Activated gamma-delta T cell treated with anti-CD3 and anti-CD28 coated beads, Interleukin-2, amount 50 U/mL, for 16 hours (primary cell): ENCODE measurements at places on chromosomes 7 and 10.

DNA sequence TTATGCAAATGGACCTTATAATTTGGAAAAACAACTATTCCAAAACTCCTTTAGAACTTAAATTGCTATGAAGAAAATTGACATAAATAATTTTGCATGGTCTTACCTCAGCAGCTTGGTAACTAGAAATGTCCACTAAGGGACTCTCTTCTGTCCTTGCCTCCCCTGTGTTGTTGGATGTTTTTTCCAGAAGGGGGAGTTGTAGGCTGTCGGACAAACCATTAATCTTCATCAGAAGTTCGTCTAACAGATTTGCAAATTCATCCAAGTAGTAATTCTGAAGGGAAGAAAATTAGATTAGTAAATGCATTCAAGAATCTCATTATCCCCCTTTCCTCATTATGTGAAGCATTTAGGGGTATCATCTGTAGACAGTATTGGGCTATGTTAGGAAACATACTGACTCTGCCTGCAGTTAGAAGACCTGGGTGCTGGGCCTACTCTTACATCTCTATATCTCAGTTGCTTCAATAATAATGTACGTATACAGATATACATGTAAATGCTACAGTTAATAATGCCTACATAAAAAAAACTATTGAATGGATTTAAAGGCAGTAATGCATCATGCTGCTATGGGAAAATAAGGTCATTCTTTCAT is 155.6 kb downstream of the PKD1L1 start:
- no peak for DNase-seq

DNA sequence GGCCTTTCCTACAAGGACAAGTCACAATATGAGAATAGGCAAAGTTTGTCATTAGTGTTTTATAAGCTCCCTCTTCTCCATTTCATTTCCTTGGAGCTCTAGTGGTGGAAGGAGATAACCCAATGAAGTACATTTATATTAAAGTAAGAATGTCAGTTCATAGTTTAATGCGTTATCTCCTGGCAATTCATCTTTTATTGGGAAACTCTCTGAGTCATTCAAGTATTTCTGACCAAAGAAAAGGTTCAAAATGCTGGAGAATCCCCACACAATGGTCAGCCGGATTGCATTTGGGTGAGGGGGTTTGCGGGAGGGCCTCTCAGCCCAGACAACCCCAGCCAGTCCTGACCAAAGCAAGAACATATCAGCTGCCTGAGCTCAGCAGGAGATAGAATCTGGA is 321.5 kb upstream of the NRP1 start:
- no peak for DNase-seq

GRCh38 chr10:71467569-71468362 is 71.0 kb downstream of the CDH23 start:
- no peak for DNase-seq

DNA sequence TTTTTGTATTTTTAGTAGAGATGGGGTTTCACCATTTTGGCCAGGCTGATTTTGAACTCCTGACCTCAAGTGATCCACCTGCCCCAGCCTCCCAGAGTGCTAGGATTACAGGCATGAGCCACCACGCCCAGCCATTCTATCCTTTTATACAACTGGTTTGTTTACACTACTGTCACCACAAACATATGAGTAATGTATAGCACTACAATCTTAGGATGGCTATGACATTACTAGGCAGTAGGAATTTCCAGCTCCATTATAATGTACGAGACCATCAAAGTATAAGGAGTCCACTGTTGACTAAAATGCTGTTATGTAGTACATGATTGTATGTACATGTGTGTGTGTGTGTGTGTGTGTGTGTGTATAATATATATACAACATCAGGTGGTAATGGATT is 1126.1 kb upstream of the LRRN3 start:
- no peak for DNase-seq

DNA sequence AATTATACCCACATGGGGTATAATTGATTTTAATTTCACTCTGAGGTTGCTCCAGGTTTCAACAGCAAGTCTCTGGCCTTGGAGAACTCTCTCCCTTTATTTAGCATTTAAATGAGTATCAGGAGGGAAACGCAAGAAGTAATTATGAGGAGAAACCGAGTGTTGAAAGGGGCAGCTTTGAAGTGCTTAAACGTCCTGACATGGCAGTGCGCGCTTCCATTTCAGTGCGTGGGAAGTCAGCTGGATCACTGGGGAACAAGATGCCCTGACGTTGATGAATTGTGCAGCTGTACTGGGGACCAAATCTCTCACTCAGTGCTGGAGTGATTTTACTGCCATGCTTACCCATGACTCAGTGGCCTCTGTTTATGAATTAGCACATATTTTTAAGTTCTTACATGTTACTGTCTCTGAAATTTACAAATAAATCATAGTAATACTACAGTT is 106.0 kb upstream of the PRR15 start:
- DNase-seq = no peak

- DNase-seq = no peak
Measured at GRCh38 chr10:100109670-100110069, 28.0 kb upstream of the CPN1 start.

DNA sequence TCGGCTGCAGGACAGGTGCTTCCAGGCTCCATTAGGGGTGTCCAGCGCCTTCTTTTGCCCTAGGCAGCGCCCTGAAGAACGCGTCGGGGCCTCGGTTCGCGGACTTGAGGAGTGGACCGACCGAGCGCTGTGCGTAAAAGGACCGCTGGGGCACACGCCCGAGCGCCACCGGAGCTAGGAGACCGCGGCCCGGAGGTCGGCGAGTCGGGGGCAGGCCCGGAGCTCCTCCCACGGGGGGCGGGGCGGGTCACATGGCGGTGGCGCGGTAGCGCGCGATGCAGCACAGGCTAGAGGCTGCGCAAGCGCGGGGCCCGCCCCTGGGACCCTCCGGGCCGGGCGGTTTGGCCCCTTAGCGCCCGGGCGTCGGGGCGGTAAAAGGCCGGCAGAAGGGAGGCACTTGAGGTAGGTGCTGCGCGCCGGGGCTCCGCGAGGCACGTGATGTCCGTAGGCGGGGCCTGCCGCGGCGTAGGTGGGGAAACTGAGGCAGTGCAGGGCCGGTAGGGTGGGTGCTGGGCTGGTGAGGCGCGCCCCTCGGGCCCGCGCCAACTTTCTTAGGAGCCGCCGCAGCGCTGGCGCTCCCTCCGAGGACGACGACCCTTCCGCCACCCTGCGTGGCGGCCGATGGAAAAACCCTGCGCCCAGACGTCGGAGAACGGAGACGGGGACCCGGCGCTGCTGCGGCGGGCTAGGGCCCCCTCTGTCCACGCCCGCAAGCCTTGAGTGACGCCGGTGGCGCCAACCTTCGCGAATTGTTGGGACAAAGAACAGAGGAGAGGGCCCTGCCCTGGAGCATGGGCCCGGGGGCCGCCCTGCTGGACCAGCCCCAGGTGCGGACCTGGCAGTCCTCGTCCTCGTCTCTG is at the start of gene PRXL2A:
Gene PRXL2A, plus strand, starts transcription at position 310 of the 860 bp plus-strand sequence. CDS start 11,917 bp downstream, outside the sequence.
- peak; percentile 74 for DNase-seq

GRCh38 chr7:88111140-88111743 is 108.6 kb downstream of the SRI start:
- DNase-seq = no peak

DNA sequence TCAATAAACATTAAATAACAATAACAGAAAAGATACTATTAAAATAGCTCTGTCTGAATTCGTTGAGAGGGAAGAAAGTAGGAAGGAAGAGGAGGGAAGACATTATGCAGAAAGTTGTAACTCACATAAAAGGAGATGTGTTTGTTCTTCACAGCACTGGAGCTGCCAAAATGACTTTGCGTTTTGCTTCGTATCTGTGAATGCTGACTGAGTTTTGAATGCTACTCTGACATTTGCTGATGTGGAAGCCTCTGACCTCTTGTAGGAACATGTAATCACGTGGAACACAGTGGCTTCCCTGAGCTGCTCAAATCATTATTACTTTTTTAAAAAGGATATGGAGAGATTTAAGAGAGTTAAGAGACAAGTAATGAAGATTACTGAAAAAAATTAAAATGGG is 15.6 kb upstream of the DGKI start:
- DNase-seq = no peak

- DNase-seq = no peak
Measured at GRCh38 chr7:113784956-113785355, 133.9 kb downstream of the PPP1R3A start.

- DNase-seq = peak; percentile 23
Measured at GRCh38 chr10:132397036-132397541, at the start of gene PWWP2B. Gene PWWP2B, plus strand, starts transcription at chr10:132397200. Its CDS starts 27 bp downstream, at chr10:132397227.

GRCh38 chr10:35184527-35185171 is 58.0 kb downstream of the CREM start:
- DNase-seq = no peak

- DNase-seq = no peak
Measured at GRCh38 chr10:67808704-67809103, 29.3 kb downstream of the DNAJC12 start.

DNA sequence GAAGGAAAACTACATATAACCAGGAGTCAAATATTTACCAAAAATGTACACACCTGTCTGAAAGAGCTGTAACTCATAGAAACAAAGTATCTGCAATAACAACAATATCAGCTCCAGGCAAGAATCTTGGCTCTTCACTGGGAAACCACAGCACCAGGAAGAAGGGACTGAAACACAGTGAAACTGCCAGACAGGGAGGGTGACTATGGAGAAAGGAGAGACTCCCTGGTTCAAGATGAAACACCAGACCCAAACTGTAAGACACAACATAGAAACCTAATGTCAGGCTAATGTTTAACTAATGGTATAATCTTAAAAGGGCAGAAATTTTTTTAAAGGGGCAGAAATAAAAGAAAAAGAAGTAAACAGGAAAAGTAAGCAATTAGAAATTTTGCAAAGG is 11.5 kb upstream of the TAS2R39 start:
- DNase-seq = no peak

DNA sequence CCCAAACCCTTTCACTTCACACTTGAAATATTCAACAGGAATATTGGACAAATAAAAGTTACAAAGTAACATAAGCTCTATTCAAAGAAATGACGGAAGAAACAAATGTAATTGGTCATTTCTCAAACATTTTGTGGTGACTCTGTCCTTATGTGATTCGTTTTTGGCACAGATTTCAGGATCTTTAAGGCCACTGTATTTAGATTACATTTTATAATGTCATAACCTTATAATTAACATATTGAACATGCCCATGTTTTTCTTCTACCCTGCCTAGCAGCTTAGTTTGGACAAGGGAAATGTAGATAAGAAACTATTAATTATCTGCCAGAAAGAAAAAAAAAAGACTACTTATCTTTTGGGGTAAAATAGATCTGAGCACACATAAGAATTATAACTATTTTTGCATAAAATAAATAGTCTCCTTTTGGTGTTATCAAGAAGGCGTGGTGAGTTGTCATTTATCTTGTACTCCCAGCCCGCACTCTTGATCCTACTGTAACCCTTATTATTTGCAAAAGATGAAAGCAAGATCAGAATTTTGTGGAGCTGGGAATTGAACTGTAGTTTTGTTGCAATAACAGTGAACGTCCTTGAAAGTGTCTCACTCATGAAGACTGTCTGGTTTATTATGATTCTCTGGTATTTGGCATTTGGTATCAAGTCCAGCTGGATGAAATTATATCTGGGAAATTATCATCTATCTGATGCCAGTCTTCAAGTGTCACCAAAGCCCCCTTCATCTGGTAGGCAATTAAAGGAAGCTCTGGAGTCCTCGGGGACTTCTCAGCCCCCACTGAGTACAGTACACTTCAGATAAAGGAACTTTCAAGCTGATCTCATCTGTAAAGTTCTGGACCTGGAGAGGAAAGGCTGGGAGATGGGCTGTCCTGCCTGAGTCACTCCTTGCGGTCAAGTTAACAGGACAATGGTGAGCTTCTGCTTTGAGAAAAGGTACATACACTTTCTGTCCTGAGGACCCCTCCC is 175.7 kb upstream of the INHBA start:
- DNase-seq = no peak

DNA sequence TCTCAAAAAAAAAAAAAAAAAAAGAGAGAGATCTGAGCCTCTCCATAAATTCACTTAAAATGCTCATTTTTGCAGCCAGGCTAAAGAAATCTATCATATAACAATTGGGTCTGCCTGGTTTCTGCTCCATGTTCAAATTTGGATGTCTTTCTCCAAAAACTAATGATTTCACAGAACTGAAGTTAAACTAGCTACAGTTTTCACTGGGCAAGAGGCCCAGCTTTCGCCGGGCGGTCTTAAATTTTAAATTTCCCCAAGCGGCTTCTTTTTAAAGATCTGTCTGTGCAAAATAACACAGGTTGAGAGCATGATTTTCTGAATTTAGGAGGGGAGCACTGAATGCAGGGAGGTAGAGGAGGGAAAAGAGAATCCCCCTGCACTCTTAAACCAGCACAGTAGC is 603.4 kb downstream of the KCNMA1 start:
- no peak for DNase-seq

- DNase-seq = no peak
Measured at GRCh38 chr7:90648834-90649233, 52.7 kb downstream of the CDK14 start.

DNA sequence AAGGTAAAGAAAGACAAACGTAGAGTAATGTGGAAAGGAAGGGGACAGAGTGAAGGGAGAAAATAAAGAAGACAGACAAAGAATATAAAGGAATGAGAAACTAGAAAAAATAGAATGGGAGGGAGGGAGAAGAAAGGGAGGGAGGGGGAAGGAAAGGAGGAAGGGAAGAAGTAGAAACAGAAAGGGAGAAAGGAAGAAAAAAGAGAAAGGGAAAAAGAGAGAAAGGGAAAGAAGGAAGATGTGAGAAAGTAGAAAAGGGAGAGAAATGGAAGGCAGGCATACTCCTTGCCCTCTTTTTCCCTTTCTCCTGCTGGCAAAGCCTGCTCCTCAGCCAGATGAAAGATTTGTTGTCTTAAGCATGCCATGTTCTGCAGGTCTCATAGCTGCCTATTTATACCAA is 1137.8 kb upstream of the C7orf33 start:
- DNase-seq = no peak

DNA sequence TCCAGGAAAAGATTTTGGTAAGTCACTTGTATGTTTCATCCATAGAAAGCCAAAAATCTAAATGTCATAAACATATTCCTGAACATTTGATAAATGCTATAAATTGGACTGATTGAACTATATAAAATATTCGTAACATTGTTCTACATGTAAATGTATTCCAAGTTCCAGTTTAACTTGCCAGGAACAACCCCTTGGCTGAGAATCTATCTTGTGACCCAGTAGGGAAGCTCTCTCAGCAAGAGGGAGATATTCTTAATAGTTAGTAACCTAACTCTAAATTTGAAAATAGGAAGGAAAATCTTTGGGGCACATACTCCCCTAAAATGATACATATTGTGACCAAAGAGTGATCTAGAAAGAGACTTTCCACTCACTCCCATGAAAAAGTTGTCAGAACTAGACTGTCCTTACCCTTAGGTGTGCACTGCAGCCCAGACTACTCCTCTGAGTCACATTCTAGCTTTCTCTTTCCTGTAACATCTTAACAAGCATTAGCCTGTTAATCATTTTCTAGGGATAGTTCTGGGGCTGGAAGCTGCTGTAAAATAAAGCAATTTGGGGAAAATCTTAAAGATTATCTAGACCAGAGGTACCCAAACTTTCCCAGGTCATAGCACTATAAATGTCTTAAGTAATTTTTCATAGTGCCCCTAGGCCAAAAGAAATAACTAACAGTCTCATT is 73.7 kb upstream of the SKAP2 start:
- DNase-seq = no peak

- DNase-seq = no peak
Measured at GRCh38 chr10:29784175-29784773, 149.5 kb upstream of the SVIL start.
